ENCODE measurements at places on chromosomes 4 and X.

DNA sequence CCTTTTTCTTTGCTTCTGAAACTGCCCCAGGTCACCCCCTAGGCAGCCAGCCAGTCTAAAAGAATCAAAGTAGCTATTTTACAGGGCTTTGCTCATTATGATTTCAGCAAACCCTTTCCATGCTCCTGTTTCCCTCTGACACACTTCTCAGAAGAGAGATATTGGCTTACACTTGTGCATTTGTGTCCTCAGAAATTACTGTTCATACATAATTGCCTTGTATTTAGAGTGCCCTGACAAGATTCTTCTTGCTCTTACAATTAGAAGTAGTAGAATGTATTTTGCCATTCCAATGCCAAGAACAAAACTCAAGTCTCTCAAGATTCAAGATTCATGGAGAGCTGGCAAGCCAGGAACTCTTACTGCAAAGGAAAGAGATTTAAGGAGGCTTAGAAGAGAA is 531.0 kb upstream of the ZFP42 start:
- DNase-seq = no peak

- no peak for DNase-seq
Measured at GRCh38 chr4:169998981-169999380, 27.2 kb downstream of the MFAP3L start.

DNA sequence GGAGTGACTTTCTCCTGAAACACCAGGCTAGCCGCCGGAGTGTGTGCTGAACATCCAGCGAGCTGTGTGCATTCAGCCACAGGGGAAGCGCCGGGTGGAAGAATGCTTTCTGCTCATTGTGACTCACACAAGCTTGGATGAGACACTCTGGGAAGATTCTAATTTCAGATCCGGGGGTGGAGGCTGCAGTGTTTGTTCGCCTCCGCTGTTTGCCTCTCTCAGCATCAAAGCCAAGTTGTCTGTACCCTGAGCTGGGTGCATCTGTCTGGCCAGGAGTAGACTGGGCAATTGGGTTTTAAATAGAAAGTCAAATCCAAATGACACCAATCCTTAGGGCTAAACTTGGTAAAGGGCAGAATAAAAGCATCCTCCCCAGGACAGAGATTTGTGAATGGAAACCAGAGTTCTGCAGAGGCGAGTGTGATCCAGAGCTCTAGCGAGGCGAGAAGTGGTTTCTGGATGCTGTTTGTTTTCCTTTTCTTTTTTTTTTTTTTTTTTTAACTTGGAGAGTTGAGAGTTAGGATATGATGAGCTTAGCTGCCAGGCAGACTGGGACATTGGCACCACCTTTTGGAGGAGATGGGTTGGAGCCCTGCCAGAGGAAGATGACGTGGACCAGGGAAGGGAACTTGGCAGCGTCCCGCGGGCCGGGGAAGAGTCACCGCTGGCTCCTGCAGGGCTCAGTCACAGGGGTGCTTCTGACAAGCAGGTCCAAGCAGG is 196.0 kb upstream of the PSAPL1 start:
- DNase-seq = no peak

DNA sequence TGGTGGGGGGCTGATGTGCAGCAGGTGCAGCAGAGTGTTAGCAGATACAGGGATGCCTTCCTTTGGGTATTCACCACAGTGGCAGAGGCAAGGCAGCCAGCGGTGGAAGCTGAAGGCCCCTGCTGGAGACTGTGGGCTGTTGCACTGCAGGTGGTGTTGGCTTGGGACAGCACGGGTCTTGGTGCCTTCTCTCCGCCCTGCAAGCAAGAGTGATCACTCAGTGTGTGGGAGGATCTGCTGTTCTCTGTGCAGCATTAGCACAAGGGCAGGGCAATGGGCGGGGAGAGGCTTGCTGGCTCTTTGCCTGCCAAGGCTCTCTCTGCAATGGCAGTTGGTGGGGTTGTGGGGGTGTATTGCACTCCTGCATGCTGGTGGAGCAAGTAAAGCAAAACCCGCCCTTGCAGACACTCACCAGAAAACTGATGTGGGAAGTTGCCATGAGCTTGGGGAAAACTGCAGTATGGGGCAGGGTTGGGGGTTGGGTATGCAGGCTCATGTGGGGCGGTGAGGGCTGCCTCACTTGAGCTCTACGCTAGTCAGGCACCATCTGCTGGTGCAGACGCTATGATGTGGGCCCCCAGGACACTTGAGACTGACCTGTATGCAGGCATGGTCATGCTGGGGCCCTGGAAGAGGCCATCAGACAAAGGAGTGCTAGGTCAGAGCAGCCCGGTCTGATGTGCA is 820.8 kb upstream of the GRIA3 start:
- no peak for DNase-seq

GRCh38 chrX:64191281-64192010 is 14.1 kb downstream of the AMER1 start:
- no peak for DNase-seq
